Adipocyte (in vitro differentiated cells): ENCODE measurements at places on chromosomes 3 and 15.

DNA sequence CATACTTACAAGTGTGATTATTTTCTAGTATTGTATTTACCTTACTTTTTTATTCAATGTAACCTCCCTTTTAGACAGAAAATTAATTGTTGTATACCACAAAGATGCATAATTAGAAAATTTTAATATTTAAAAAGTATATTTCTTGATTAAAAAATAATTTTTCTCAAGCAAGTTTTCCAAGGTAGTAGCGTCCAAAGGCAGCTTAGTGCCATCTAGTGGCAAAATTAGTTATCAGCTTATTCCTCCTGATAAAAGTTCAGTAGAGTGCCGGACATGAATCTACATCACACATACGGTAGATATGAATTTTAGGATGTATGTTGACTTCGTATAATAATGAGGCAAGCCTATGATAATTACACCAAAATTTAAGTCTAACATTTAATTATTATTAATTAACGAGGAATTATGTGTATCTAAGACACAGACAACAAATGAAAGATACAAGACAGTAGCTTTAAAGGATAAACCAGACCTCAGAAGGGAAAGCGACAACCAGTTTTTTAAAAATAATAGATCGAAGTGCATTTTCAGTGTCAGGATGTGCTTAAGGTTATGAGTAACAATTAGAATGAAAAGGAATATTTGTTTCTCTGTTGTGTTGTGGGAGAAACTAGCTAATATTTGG lies 405.9 kb downstream of the ROBO1 start:
- DNase-seq = peak; percentile 87

DNA sequence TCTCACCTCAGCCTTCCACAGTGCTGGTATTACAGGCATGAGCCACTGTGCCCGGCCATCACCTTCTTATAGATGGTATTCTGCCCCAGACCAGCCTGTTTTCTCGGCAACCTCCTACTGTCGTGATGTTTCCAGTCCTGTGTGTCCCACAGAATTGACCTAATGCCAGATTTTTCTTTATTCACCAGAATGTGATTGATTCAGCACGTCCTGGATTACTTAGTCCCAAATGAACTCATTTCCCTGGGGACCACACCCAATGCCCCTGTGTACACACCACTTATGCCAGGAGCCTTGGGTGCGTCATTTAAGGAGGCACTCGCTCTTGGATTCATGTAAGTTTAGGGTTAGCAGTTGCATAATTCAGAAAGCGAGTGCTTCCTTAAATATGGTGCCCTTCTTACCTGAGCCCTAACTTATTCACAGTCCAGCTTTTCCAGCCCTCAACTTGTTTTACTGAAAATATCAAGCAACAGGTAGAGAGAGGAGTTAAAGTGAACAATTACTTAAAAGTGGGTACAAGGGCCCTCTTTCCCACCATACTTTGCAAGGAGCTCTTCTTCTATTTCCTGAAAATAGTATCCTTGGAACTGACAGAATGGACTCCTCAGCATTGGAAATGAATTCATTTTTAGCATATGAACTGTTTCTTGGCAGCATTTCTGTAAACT lies 64.6 kb upstream of the UBE2E1 start:
- no peak for DNase-seq

- DNase-seq = peak; percentile 22
Measured at GRCh38 chr3:131907796-131908195, 127.0 kb downstream of the CPNE4 start.

DNA sequence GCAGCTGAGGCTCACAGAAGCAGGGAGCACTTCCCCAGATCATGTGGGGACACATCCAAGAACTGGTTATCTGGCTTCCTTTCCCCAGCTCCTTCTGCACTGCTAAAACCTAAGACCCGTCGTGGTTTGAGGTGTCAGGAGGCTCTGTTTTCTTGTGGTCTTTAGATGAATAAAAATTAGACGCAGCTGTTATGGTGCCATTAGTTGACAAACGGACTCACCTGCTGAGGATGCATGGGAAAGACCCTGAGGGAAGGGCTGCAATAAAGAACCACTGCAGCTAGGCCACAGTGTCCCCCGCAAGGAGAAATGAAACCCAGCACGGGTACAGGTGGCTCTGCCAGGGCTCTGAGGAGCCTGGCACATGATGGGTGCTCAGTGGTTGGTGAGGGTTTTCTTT lies 99.4 kb downstream of the IQSEC1 start:
- DNase-seq = no peak

- DNase-seq = peak; percentile 55
Measured at GRCh38 chr3:101824702-101825101, 24.6 kb upstream of the NFKBIZ start.

DNA sequence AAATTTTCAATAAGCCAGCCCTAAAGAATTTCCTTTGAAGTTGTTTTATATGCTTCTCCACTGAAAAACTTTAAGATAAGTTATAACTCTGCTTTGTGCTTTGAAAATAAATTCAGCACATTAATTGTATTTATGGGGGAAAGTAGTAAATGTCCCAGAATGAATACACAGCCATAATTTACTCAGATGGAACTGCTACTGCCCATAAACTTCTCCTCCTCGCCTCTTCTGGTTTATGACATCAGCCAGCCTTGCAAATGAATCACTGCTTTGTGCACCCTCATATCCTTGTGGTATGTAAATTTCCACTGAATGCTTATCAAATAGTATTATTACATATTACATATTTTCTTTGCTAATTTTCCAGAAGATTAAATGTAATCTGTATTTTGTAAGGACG lies 302.0 kb downstream of the DIPK2A start:
- DNase-seq = no peak

DNA sequence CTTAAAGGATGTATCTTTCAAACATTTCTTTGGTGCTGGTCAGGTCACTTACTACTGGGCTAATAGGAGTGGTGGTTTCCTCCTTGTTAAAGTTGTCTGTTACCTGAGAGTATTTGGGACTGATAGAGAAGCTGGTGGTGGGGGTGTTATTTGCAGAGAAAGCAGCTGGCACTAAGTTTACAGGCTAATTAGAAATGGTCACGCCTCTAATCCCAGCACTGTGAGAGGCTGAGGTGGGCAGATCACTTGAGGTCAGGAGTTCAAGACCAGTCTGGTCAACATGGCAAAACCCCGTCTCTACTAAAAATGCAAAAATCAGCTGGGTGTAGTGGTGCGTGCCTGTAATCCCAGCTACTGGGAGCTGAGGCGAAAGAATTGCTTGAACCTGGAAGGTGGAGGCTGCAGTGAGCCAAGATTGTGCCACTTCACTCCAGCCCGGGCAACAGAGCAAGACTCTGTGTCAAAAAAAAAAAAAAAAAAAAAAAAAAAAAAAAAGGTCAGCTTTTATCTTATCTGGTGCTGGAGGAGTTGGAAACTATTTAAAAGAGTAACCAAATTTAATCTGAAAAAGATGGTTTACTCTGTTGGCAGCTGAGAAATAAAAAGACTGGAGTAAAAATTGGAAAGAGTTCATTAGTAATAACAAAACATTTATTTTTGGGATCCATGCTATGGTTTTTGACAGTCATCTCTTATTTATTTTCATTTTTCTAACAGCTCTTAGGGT lies 332.6 kb downstream of the PTPRG start:
- no peak for DNase-seq

DNA sequence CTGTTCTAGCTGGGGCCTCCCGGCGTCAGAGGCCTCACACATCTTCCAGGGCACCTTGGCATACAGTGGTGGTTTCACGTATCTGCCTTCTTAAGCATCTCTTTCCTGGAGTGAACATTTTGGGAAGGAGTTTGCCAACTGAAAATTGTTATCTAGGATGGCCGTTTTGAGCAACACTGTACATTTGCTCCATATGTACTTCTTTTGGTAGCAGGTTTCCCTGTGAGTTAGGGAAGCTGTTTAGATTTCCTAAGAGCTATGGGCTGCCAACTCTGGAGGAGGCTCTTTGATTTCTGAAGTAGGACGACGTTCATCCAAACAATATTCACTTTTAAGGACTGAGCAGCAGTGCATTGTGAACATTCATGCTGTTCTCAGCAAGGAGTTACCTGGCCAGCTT lies 665.9 kb downstream of the SQOR start:
- no peak for DNase-seq

DNA sequence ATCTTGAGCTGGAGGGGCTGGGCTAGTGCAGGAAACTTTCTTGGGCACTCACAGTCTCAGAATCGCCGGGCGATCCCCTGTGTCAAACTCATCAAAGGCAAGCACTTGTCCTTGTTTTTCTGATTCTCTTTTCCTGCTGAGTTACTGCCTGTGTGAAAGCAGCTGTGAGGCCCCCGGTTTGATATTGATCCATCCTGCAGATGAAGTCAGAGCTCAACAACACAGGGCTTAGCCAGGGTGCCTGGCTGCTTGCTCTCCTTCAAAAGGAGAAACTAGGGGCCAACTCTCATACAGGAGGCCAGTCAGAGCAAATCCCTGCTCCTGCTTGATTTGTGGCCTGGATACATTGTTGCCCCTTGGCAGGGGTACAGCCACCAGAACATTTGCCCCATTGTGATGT lies 22.9 kb downstream of the CLSTN2 start:
- DNase-seq = no peak

- peak; percentile 88 for DNase-seq
Measured at GRCh38 chr3:87167628-87168456, 59.3 kb upstream of the CHMP2B start.

DNA sequence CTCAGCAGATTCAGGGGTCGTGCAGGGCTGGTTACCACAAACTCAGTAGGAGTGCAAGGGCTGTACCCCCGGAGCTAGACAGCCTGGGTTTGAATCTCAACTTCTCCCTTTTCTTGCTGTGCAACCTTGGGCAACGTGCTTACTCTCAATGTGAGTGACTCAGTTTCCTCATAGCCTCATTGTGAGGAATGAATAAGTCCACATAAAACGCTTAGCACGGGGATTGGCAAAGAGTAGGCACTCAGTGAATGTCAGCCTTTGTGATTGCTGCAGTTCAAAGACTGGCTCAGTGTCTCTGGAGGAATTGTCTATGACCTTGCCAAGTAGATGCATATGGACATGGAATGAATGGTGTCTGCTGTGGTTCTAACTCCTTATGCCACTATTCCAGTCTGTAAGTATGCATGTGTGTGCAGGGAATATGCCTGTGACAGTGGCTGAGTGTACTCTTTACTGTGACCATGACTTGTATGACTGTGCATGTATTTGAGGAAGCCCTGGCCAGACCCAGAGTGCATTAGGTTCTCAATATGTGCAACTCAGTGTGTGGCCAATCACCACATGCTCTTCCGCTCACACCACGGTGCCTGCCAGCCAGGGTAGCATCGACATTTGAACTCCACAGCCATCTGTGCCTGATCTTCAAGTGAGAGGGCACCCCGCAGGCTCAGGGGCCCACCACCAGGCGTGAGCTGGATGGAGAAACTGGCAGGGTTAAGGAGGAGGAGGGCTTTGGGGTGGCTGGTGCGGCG lies 900 bp upstream of the HYAL3 start:
- peak; percentile 61 for DNase-seq

DNA sequence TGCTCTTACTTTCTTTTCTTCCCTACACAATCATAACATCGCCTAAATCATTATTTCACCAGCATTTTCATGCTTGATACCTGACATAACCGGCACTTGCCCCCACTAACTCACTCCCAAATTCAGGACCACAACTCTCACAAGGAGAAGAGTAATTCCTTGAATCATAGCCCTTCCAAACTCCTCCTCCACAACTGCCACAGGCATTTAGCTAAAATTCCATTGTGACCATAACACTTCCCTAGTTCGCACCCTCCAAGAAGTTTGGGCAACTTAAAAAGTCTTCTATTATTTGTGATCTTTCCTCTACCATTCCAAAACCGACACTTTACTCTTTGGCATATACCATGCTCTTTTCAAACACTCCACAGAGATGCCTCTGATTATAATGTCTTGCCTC lies 59.4 kb upstream of the XRN1 start:
- DNase-seq = no peak

DNA sequence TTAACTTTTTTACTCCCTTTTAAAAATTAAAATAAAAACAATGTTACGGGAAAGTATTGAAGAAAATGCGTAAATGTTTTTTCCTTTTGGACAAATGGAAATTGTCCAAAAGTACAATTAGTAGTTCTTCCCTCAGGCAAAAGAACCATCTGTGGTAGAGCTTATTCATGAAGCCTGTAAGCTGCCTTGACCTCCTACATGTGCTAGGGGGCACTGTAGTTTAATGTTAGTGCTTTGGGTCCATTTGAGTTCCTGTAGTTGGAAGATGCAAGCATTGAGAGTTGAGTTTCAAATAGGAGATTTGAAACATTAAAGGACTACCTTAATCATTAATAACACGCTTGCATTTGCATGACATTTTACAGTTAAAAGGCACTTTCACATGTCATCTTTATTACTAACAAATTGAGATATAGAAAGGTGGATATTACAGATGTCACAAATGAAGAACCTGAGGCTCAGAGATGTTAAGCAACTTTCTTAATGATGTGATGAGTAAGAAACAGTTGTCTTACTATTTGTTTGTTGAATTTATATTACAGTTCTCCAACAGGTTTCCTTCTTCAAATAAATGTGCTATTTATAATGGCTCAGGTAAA lies 1.8 kb upstream of the ZNF385D start:
- DNase-seq = peak; percentile 72
